Right lobe of liver (tissue), 6 donors: ENCODE measurements at places on chromosomes 5 and 9.

DNA sequence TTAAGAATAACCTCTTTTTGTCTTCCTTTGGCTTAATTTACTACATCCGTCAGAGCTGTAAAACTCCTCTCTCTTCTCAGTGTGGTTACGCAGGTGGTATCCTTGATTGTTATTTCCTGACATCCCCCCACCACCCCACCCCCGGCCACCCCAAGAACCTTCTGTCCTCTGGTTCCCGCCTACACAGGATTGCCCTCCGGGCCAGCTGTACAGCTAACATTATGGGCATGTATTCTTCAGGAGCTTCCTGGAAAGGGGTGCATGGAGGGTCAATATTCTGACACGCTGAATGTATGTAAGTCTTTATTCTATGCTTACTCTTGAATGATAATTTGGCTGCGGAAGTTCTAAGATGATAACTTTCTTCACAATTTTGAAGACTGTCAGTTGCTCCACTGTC is 13.0 kb upstream of the ANP32B start:
- no peak for DNase-seq

- no peak for DNase-seq
These were observed 31.0 kb downstream of the TNPO1 start for GRCh38 chr5:72847439-72847838.

DNA sequence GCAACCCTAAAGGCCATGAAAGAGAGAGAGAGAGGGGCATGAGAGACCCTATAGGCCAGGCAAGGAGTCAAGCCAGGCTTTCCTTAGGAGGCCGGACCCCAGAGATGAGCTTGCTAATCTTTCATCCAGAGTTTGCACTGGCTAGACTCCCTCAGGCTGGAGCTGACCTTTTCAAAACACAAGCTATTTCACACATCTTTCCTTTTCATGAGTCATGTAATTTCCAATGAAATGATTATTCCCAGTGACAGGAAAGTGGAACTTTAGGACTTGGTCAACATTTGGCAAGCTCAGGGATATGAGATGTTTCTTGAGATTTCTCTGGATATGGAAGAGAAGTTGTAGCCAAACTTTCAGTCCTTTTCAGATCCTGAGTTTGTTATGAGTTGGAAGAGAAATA is 117.7 kb downstream of the TARS1 start:
- DNase-seq, result no peak

DNA sequence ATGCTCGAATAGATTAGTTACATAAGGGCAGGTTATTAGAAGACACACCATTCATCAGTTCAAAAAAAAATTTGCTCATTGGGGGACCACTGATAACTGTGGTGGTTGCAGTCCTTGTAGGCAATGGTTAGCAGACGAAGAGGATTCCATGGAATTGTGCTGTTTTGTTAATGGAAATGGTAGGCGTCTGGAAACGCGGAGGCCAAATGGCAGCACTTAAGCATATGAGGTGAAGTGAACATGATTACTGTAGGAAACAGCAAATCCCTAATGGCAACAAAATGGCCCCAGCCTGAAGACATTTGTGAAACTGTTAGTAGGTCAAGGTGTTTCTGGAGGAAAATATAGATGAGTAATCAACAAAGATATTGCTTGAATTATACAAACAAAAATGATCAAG is 535.4 kb upstream of the PTPRD start:
- DNase-seq, result no peak

DNA sequence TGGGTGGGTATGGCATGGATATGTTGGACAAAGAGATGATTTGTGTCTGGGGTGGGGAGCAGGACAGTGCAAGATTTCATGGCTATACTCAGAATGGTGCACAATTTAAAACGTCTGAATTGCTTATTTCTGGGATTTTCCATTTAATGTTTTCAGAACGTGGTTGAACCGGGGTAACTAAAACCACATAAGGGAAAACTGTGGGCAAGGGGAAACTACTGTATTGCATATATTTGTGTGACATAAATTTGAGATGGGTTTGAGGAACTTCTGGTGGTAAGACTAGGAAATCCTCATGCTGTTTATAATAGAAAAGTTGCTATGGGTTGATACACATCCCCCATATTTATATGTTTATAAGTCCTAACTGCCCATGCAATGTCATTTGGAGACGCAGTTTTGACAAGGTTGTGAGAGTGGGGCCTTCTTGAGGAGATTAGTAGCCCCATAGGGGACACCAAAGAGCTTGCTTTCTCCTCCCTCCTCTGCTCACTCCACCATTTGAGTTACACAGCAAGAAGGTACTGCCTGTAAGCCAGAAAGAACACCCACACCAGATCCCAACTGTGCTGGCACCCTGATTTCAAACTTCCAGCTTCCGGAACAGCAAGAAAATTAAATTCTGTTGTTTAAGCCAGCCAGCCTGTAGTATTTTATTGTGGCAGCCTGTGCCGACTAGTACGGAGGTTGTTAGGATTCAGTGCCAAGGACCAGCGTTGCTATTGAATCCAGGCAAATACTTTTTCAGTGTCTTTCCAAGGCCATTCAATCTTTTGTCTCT is 2118.9 kb downstream of the MAT2B start:
- no peak for DNase-seq

DNA sequence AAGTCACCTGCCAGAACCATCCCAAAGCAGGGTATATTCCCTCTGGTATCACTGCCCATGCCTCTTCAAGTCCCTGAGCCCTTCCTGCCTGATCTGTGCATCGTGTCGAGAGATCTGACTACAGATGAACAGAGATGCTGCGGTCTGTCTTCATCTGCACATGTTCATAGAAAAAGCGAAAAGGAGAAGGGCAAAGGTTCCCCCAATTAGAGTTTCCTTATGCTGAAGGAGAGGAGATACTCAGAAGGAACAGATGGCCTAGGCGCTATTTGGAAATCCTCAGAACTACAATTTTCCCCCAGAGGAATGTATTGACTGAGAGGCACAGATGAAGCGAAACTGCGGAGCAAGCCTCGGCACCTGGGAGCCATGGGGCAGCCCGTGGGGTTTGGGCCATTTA is 170.9 kb downstream of the SEC61B start:
- DNase-seq, result no peak

- peak; percentile 58 for DNase-seq
These were observed 58.8 kb downstream of the MTRR start for GRCh38 chr5:7927466-7928375.

DNA sequence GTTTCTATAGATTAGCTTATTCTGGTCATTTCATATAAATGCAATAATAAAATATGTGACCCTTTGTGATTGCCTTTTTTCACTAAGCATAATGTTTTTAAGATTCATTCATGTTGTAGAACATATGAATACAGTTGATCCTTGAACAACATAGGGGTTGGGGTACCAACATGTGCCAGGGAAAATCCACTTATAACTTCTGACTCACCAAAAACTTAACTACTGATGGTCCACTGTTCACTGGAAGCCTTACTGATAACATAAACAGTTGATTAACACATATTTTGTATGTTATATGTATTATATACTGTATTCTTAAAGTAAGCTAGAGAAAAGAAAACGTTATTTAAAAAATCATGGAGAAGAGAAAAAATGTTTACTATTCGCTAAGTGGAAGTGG is 12.1 kb downstream of the ARHGEF37 start:
- DNase-seq, result no peak

DNA sequence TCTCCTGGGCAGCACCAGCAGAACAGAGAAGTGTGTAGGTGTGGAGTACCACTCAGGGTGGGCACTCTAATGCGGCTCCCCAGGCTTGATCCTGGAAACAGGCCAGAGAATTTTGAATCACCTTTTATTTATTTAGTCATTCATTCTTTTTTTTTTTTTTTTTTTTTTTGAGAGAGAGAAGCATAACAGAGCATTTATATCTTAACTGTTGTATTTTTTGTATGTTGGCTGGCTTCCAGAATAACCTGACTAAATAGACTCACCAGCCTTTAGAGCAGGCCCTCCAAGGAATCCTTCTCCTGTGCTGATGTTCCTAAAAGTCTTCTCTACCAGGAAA is 153.4 kb downstream of the PIK3R1 start:
- DNase-seq, result no peak

- DNase-seq, result no peak
These were observed 218.7 kb downstream of the ARRDC3 start for GRCh38 chr5:91164424-91164823.

DNA sequence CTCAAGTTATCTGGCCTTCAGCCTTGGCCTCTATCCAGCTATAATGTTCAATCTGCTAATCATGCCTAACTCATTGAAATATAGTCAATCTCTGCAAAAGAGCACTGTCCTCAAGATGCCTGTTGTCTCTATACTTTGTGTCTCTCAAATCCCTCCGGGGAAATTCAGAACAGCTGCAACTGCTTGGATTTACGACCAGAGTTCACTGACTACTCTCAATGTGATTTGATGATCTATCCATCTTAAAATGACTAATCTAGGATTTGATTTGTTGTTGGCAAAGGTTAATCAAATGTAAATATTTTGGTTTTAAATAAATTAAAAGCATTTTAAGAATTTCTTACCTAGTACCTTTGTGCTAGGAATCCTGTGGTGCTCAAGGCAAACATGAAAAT is 40.9 kb downstream of the SVEP1 start:
- DNase-seq, result no peak

DNA sequence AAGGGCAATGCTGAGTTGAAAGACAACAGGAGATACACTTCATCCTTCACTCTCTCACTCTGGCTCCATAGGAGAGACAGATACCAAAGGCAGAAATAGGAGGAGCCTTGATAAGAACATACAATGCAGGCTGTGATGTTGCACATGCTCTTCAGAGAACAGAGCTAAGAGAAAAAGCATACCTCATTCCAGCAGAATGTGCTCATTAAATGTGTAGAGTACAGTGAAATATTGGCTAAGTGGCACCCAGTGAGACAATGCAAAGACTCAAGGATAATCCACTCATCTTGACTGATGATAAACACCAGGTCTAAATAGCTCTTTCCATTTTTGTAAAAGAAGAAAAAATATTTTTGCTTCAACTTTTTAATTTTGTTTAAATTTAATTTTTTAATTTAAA is 139.7 kb downstream of the OR2K2 start:
- DNase-seq, result no peak

DNA sequence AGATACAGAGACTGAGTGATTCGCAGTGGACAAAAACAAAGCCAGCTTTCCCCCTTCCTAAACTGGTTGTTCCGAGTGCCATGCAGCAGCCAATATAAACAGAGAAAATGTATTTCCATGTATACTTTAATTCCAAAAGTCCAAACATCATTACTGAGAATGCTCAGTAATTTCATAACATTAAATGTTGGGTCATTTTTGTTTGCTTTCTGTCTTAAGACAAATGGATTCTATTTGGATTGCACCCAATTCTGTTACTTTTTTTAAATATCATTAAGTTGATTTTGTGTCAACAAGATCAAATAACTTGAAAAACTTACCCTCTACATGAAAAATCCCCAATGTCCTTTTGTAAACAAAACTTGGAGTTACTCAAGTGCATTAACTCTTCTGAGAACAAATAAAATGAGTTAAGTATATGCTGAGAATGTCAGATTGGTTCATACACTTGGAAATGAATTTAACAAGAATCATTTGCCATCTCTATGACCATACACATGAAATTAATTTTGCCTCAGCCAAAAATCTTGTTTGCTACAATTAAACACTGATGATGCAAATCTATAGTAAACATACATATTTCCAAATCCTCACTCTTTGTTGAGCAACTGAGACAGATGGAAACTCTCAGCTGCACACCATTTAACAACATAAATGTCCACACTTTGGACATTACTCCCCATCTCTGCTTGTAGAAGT is 19.4 kb downstream of the LURAP1L start:
- no peak for DNase-seq

DNA sequence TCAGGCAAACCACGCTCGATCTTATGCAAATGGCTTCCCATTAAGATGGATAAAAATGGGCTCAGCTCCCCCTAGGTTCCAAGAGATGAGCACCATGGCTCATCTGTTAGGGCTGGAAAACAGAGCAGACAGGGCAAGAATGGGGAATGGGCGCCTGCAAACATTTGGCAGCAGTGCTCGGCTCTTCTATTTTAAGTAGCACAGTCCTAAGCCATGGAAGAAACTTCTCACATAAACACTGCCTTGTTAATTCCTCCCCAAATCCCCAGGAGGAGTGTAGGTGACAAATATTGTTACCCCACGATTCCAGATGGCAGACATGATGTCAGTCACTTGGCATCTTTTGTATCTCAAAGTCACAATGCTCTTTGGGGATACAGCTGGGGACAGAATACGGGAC is 221.8 kb downstream of the ICE1 start:
- no peak for DNase-seq

DNA sequence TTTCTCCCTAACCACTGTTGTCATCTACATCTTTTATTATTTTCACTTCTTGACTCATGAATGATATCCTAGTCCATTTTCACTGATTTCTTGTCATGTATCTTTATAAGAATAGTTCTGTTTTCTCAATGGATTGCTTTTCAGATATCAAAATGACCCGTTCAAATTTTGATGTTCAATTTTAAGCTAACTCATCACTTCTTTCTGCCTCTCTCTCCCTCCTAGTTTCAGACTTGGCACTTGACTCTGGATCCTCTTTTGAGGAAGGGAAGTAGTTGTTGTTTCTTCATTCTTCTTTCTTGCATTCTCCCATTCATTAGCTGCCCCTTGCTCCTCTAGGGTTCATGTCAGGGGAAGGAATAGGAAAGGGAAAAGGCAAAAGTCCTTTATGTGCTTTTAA is 23.7 kb downstream of the CSNK1G3 start:
- no peak for DNase-seq

DNA sequence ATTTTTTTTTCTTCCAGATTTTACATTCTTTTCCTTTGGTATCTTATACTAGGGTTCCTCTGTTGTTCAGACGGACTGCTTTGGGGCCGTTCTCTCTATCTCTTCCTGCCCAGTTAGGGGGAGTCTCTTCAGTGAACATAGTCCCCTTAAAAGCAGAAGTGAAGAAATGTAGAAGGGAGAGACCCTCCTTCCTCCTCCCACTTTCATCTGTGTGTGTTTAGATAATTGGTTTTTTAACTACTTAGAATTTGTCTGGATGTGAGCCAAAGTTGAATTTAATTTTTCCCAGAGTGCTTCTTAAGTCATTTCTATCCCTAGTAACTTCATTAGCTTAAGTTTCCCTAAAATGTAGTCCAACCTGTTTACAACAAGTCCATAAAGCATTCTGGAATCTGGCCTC is 167.5 kb downstream of the HACD4 start:
- no peak for DNase-seq

DNA sequence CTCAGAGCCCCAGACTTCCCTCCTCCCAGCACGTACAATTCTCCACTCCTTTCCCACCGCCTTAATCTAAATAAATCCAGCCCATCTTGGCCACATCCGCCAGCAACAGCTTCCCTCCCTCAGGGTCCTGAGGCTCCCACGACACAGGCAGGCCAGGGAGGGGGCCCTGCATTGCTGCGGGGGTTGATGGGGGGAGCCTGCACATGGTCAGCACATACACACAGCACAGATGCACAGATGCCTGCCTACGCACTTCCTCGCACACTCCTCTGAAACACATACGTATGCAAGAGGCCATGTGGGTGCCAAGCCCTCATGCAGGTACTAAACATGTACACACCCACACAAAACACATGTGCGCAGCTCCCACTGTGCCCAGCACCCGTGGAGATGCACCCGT is 14.8 kb downstream of the PDGFRB start:
- DNase-seq, result no peak

- DNase-seq, result no peak
These were observed 8.8 kb downstream of the NEUROG1 start for GRCh38 chr5:135526924-135527323.
